ENCODE measurements at places on chromosomes 5 and 9.

DNA sequence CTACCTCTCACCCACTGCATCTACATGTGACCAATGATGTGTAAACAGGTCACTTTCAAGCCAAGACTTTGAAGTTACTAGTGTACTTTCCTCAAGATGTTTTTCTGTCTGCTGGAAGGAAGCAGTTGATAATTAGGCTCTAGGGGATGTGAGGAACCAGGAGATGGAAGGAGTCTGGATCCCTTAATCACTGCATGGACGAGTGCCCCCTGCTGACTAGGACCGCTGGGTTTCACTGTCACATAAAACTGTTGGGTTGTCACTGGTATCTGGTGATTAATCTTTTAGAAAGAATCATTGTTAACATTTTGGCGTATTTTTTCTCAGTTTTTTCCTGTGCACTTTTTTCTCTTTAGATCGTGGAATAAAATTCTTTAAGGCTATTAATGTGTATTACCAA, 79.5 kb downstream of the SREK1 start:
- no peak for DNase-seq

DNA sequence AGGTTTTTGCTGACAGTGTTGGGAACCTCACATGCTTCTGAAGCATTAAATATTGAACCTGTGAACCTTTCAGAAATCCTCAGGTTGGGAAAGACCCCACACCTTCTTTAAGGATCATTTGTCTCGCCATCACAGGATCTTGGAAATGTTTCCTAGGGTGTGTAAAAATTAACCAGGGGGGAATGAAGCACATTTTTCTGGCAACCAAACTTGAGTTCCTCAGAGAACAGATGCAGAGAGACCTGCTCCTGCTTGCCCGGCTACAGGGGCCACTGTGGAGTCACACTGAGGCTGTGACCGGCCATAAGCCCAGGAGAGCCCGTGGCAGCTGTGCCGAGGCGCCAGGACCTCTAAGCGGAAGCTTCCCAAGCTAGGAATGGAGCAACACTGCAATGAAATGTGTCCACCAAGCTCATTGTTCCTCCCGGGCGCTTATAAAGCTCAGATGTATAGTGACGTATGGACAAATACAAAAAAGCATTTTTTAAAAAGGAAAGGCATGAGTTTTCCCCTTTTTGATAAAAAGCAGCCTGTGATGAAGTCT, 7.7 kb downstream of the CXCL14 start:
- no peak for DNase-seq

DNA sequence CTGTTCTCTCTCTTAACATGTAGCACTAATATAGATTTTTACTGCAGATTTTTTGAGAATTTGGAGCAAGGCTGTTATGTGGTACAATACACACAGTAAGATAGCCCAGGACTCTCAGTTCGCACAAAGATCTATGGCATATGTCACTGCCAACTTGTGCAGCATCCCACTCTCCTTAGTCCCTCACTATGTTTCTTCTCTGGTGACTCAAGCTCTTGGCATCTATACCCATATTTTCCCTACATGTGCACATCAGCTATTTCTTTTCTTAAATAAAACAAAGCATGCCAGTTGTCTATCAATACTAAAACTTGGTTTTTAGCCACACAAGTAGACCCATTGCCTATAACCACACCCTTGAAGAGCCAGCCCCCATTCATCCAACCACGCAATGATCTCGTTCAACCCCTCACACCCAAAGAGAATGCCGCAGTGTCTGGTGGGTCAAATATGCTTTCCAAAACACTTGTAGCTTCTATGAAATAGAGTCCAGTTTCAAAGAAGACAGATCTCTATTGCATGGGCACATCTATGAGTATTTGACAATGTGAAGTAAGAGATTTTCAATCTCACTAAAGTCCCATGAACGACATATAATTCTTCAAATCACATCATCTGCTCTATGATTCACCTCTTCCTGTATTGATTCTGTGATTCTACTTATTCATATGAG, 18.2 kb upstream of the IL7R start:
- DNase-seq: no peak

- DNase-seq: no peak
Observed at GRCh38 chr5:59206132-59206581, 623.3 kb downstream of the RAB3C start.

- DNase-seq: no peak
Observed at GRCh38 chr9:138058181-138058580, 180.6 kb downstream of the CACNA1B start.

GRCh38 chr9:25804856-25805255, 126.6 kb upstream of the TUSC1 start:
- no peak for DNase-seq

GRCh38 chr5:86038566-86038965, 579.2 kb upstream of the COX7C start:
- no peak for DNase-seq

DNA sequence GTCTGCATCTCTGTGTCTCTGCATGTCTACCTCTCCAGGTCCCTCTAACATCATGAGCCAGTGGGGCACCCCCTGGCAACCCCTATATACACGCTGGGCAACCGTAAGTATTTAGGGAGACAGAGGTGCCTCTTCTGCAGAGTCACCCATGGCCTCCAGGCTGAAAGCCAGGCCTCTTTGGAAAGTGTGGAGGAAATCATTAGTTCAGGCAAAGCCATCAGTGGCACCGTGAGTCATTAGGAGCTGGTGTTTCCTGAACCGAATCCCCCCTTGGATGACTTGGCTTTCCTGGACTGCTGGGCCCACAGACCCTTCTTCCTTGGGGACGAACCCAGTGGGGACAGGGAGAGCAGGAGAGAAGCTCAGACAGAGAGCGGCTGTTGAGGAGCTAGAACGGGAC, 174.8 kb downstream of the OLFM1 start:
- peak; percentile 3 for DNase-seq
